T-helper 22 cell (primary cell): ENCODE measurements at places on chromosomes 1 and 21.

DNA sequence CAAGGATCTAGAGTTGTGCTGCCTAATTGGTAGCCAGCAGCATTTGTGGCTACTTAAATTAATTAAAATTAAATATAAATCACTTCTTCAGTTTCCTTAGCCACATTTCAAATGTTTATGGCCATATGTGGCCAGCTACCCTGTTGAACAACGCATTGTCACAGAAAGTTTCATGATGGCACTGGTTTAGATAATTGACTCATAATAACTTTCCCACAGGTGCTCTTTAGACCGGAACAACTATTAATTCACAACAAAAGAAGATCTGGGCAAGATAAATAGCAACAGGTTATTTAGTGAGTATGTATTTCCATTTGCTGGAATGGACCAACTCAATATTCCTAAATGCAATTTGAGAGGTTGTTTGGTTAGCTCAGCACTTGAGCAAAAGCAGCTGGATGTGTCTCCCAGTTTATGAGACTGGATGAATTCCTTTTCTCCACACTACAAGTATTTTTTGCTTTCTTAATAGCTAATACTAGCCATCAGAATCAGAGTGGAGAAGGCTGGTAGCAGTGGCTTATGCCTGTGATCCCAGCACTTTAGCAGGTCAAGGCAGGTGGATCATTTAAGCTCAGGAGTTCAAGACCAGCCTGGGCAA is 3.7 kb upstream of the AMIGO1 start:
- DNase-seq: no peak

DNA sequence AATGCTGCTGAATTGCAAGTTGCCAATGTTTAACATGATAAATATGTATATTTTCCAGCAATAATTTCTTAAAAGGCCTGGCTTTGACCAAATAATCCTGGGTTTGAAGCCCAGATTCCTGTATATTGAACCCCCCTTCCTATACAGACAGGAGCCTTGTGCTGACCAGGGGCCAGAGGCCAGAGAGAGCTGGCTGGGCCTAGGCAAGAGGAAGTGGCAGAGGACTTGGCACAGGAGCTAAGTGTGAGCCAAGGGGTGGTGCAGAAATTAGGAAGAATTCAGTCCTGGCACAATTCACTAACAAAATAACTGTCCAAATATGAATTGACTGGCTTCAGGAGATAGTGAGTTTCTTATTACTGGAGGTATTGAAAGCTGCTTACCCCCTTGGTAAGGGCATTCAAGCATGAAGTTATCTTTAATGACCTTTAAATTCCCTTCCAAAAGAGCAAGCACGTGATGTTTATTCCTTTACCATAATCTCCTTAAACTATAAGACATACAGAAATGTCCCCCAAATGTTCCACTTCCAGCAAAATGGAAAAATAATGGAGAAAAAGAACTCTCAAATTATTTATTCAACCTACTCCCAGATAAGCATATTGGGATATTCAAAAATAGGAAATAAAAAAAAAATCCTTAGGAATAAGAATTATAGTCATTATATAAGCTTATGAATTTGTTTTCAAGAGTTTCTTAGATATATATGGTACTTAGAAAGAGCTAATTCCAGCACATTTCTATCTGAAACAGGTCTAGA is 26.6 kb downstream of the NIBAN1 start:
- no peak for DNase-seq

DNA sequence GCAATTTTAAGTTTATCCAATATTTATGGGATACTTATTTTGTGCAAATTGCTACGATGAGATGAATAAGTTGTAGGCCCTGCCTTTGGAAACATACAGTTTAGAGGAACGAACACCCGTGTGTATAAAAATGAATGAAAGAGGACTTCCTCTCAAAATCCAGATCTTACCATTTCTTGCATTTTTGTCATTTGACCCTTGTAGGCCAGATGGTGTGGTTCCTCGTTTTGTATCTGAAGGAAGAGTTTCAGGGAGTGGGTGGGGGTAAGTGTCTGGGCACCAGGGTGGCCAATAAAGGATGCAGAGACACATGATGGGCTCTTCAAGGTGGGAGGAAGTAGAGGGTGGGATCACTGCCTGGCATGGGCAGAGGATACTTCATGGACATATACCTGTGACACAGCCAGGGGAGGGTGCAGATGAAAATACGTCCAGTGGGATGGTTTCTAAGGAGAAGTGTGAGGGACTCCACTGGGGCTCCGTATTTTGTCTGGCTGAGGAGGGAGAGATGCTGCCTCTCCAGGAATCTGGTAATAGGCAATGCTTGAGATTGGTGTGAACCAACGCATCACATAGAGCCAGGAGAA is 14.4 kb downstream of the MAPKAPK2 start:
- DNase-seq: no peak

DNA sequence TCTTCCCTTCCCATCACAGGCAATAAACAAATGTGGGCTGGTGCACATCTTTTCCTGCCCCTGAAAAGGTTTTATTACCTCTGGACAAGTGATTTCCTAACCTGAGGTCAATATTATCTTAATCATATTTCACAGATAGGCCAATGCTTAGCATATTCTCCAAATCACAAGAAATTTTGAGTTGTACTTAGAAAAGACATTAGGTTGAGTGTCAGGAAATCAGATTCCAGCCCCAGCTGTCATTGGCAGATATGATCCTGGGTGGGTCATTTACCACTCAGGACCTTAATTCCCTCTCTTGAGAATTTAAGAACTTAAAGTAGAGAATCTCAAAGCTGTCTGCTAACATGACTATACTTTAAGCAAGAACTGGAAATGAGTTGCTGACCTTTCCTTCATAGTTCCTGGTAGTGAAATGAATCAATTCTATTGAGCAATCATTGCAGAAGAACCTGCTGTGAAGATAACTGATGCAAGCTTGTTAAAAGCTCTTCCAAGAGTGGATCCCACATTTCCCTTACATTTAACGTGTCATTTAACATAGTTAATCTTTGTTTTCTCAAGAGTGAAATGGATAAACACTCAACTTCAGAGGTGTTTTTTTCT is 46.4 kb upstream of the CR2 start:
- no peak for DNase-seq

DNA sequence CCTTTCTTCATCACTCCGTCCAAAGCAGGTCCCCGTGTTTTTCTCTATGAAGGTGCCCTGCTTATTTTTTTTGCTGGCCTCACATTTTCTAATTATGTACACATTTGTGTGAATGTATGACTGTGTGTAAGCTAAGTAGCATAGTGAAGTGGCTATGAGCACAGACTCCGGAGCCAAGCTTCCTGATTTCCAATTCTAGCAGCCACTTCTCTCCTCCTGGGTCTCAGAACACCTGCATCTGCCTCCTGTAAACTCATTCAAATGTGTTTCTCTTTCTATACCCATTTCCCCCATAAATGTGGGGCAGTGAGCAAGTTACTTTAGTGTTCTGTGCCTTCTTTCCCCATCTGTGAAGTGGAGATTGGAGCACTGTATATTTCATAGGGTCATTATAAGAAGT is 2.1 kb downstream of the SLAMF6 start:
- no peak for DNase-seq

- no peak for DNase-seq
Measured at GRCh38 chr1:173753830-173754229, 39.0 kb downstream of the KLHL20 start.
